ENCODE measurements at places on chromosomes 16 and 17.

DNA sequence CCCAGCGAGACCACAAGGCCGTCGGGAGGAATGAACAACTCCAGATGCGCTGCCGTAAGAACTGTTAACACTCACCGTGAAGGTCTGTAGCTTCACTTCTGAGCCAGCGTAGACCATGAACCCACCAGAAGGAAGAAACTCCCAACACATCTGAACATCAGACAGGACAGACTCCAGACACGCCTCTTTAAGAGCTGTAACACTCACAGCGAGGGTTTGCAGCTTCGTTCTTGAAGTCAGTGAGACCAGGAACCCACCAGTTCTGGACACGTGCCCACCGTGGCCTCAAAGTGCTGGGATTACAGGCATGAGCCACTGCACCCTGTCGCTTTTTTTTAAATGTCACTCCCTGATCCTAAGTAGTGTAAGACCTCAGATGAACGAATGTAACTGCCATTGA lies 17.3 kb downstream of the KPNA2 start:
- DNase-seq, result no peak

DNA sequence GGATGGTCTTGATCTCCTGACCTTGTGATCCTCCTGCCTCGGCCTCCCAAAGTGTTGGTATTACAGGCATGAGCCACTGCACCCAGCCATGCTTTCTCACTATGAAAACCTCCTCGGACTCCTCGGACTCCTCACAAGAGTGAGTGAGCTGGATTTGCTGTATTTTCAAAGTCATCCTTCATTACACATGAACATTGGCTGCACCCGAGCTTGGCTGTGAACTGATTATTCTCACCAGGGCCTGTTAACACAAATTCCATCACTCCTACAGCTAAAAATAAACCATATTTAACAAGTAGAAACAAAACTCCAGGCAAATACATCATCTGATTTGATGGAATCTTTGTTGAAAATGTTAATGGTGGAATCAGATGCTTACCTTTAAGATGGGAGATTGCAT lies 50.3 kb downstream of the PITPNC1 start:
- DNase-seq, result no peak

- DNase-seq, result no peak
These were observed 7.0 kb downstream of the IRX6 start for GRCh38 chr16:55330781-55331647.

DNA sequence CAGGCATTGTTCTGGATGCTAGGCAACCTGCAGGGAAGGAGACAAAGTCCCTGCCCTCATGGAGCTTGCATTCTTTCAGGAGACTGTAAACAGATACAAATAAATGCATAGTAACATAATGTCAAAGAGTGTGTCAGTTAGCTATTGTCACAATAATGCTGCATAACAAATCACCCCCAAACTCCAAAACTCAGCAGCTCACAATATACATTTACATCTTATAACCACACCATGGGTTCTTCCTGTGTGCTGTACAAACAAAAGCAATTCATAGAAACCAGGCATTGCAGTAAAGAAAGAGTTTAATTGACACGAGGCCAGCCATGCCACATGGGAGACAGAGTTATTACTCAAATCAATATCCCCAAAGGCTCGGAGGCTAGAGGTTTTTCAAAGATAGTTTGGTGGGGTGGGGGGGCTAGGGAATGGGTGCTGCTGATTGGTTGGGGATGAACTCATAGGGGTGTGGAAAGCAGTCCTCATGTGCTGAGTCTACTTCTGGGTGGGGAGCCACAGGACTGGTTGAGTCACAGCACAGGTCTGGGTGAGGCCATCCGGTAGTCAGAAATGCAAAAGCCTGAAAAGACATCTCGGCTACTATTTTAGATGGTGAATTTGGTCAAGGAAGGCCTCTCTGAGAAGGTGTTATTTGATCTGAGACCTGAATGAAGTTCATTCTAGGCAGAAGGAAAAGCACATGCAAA lies 79.0 kb downstream of the GPRC5B start:
- no peak for DNase-seq
